Hippocampal formation (tissue), 2 donors: ENCODE measurements at places on chromosomes 12 and 14.

GRCh38 chr14:22448905-22449599 lies 140.0 kb downstream of the DAD1 start:
- DNase-seq, result no peak

GRCh38 chr12:77940011-77940423 lies 109.3 kb downstream of the NAV3 start:
- DNase-seq, result no peak

- no peak for DNase-seq
Observed at GRCh38 chr14:93368996-93369712, 22.2 kb downstream of the COX8C start.

DNA sequence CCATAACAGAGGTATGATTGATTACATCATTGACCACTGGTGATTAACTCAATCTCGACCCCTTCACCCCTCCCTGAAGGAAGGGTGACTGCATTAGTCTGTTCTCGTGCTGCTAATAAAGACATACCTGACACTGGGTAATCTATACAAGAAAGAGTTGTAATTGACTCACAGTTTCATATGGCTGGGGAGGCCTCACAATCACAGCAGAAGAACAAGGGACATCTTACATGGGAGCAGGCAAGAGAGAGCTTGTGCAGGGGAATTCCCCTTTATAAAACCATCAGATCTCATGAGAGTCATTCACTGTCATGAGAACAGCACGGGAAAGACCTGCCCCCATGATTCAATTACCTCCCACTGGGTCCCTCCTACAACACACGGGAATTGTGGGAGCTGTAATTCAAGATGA lies 55.9 kb upstream of the TMCC3 start:
- no peak for DNase-seq

DNA sequence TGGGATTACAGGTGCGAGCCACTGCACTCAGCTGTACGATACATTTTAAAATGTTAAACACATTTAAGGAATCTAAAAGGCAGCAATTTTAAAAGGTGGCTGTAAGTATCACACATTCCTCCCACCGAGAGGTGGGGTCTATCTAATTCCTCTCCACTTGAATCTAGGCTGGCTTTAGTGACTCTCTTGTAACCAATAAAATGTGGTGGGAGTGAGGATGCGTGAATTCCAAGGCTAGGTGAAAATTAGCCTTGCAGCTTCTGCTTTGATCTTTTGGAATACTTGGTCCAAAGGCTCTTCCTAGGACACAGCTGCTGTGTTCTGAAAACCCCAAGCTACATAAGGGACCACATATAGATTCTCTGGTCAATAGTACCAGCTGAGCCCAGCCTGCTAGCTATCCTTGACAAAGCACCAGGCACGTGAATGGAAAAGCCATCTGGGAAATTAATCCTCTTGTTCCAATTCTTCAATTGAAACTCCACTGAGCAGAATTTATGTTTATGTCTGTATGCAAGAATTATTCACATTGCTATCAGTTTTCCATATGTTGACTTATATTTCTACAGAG lies 8.8 kb upstream of the GPRC5D start:
- no peak for DNase-seq

DNA sequence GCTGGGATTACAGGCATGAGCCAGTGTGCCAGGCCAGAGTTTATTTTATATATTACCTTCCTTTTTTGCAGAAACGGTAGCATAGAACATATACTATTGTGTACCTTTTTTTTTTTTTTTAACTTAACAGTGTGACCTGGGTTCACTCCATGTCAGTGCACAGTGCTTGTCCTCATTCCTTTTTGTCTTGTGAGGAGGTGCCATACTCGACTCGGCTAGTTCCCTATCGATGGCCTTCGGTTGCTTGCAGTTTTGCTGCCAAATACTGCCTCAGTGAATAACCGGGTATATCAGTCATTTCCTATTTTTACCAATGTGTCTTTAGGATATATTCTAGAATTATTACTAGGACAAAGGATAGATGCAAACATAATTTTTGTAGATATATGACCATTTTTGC lies 36.8 kb downstream of the ZNF664 start:
- no peak for DNase-seq

GRCh38 chr12:126337556-126338441 lies 1272.6 kb downstream of the AACS start:
- DNase-seq, result no peak

DNA sequence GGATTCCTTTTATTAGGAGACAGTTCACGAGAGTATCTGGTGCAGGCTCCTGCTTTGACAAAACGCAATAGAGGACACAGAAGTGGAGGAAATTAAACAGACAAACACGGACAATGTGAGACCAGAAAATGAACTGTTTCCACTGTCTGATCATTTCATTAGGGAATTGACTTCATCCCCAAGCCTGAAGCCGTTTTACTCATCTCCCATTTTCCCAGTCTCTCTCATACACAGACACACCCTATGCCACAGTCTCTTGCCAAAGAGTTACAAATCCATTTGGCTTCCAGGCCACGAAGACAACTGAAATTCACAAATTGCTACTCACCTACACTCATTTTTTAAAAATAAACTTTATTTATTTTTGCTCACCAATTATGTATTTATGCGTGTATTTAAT lies 1087.8 kb upstream of the TMEM132C start:
- DNase-seq, result no peak

DNA sequence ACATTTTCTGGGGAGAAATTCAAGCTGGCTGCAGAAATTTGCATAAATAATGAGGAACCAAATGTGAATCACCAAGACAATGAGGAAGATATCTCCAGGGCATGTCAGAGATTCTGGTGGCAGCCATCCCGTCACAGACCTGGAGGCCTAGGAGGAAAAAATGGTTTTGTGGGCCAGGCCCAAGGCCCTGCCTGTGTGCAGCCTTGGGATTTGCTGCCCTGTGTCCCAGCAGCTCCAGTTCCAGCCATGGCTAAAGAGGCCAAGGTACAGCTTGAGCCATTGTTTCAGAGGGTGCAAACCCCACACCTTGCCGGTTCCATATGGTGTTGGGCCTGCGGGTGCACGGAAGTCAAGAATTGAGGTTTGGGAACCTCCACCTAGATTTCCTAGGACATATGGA lies 147.5 kb downstream of the ADCK1 start:
- no peak for DNase-seq

DNA sequence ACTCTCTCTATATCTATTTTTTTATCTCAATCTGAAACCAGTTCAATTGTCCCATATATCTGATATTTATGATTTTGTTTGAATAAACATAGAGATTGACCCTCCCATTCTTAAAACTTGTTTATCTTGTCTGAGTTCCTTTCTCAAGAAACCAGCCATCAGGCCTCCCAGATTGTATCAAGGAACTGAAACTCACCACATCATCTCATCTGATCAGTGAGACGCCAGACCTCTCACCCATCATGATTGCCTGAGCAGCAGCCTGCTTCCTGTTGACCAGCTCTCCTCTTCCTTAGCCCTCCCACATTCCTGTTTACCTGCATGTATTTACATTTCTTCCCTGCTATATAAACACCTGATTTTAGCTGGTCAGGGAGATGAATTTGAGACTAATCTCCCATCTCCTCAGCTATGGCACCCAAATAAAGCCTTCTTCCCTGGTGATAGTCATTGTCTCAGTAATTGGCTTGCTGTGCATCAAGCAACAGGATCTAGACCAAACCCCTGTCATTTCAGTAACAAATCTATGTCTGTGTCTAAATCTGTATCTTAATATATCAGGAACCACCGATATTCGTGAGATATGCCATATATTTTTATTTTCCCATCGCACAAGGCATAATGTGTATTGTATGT lies 323.6 kb downstream of the TMTC2 start:
- DNase-seq, result no peak

GRCh38 chr12:115305867-115306266 lies 621.9 kb upstream of the TBX3 start:
- no peak for DNase-seq

GRCh38 chr14:100865682-100866591 lies 37.6 kb downstream of the RTL1 start:
- no peak for DNase-seq

DNA sequence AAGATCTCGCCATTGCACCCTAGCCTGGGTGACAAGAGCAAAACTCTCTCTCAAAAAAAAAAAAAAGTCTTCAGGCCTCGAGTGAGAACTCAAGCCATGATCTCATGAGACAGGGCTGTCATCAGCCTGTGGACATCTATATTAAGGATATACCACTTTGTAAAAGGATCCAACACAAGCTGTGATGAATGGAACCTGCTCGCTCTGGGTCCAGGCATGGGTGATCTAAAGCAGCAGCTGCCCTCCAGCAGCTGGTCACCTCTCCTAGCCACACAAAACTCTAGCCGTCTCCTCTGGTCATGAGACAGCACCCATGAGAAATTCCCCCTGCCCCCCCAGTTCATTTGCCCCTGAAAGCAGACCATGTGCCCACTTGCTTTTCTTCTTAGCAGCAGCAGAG lies 19.1 kb upstream of the DGLUCY start:
- no peak for DNase-seq

- no peak for DNase-seq
Observed at GRCh38 chr14:54894995-54895394, 7.6 kb downstream of the GCH1 start.

DNA sequence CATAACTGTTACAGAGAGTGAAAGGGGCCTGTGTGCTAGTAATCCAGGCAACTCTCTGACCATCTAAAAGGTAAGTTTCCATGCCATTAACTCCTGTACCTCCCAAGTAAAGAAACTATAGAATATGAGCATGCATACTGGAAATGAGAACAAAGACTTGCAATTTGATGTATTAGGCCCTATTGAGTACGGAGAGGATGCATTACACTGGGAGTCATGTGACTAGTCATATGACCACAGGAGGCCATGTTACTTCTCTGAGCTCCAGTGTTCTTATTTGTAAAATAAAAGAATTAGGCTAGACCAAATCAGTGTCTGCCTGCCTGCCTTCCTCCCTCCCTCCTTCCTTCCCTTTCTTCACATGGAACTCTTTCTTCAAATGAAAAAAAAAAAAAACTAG lies 440.1 kb upstream of the CCDC196 start:
- no peak for DNase-seq
